Muscle of leg (tissue), 16 donors: ENCODE measurements at places on chromosomes 1 and 21.

DNA sequence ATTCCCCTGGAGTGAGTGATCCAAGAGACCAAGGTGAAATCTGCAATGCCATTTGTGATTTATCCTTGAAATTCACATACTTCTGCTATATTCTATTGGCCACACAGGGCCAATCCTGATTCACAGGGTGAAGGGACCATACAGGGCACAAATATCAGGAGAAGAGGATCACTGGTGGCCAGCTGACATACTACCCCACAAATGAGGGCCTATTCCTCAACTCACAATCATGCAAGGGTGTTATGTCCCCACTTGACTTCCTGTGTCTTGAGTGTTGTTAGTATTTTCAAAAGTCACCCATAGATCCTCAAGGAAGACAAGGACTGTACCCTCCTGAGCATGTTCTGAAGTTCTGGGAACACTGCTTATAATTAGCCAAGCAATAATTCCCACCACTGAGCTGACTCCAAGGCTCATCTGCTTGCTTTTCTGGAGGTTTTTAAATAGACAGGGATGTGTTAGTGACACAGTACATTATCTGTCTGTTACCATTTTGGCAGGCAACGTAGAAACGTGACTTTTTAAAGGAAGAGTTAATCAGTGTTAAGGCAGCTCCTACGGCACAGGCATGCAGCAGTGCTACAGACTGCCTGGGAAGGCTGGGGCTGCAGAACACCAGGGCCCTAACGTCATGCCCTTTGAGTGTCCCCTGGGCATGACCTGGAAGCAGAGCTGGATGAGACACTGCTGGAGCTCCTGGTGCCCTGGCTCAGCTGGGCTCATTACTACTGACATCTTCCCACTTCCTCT, 137.4 kb downstream of the FAM78B start:
- H3K27me3 ChIP-seq: no peaks in the 10 kb centered on the region
- peak; percentile 9 for DNase-seq
- H3K27ac ChIP-seq: no peak overlapping the region
- H3K36me3 ChIP-seq: no peaks in the 10 kb centered on the region
- peaks cover 16% of the 10 kb centered on the region for H3K4me1 ChIP-seq

GRCh38 chr21:29641635-29642550, 297.9 kb downstream of the GRIK1 start:
- no peak overlapping the region for H3K27ac ChIP-seq
- H3K27me3 ChIP-seq: no peaks in the 10 kb centered on the region
- peaks cover 7% of the 10 kb centered on the region for H3K4me1 ChIP-seq
- no peaks in the 10 kb centered on the region for H3K36me3 ChIP-seq
- no peak overlapping the region for H3K4me3 ChIP-seq
- no peak for DNase-seq

DNA sequence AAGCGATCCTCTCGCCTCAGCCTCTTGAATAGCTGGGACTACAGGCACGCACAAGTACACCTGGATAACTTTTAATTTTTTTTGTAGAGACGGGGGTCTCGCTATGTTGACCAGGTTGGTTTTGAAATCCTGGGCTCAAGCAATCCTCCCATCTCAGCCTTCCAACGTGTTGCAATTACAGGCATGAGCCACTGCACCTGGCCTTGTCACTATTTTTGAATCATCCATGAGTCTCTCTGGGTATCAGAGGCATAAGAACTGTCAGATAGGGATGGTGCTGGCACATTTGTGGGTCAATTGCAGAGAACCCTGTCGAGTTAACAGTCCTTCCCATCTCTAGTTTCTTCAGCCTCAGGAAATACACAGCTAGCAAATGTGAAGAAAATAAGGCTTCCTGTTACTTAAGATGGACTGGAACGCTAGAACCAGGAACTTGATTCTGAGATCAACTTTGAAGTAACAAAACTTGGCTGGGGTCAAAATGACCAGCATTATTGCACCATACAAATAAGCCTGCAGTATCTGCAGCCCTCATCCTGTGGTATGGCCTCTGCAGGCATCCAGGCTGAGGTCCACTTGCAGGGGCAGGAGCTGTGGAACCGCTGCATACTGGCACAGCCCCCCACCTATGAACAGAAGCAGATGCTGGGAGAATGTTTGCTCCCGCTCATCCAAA, 124.3 kb upstream of the GADD45A start:
- H3K4me3 ChIP-seq: no peak overlapping the region
- no peak for DNase-seq
- H3K4me1 ChIP-seq: peaks cover 21% of the 10 kb centered on the region
- H3K36me3 ChIP-seq: no peaks in the 10 kb centered on the region
- H3K27ac ChIP-seq: no peak overlapping the region
- H3K27me3 ChIP-seq: no peaks in the 10 kb centered on the region

- H3K36me3 ChIP-seq: peaks cover 23% of the 10 kb centered on the region
- H3K4me3 ChIP-seq: no peak overlapping the region
- H3K27me3 ChIP-seq: no peaks in the 10 kb centered on the region
- peak; percentile 74 for DNase-seq
Measured at GRCh38 chr1:115722221-115722620, 46.3 kb downstream of the CASQ2 start.

DNA sequence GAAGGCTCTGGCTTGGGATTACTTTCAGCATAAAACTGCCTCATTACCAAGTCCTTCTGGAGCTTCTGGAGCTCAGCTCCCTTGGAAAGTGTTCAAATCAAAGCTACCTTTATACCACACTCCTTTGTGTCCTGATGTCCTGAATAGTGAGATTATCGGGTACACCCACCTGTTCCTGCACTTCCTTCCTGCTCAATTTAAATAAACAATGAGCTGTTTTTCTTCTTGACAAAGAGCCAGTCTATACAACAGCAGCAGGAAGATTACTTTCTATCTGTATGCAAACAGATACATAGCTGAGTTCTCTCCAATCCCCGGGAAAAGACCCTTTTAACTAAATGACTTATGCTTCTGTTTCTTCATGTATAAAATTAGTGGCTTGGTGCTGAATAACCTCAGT, 258.0 kb upstream of the FMN2 start:
- H3K27ac ChIP-seq: peak overlapping the region; percentile 17
- no peak overlapping the region for H3K4me3 ChIP-seq
- H3K36me3 ChIP-seq: no peaks in the 10 kb centered on the region
- DNase-seq: peak; percentile 49
- peaks cover 9% of the 10 kb centered on the region for H3K4me1 ChIP-seq

- H3K36me3 ChIP-seq: no peaks in the 10 kb centered on the region
- H3K27me3 ChIP-seq: no peaks in the 10 kb centered on the region
- no peak for DNase-seq
- no peak overlapping the region for H3K4me3 ChIP-seq
- no peak overlapping the region for H3K27ac ChIP-seq
Measured at GRCh38 chr1:75273110-75273509, 138.9 kb downstream of the LHX8 start.

DNA sequence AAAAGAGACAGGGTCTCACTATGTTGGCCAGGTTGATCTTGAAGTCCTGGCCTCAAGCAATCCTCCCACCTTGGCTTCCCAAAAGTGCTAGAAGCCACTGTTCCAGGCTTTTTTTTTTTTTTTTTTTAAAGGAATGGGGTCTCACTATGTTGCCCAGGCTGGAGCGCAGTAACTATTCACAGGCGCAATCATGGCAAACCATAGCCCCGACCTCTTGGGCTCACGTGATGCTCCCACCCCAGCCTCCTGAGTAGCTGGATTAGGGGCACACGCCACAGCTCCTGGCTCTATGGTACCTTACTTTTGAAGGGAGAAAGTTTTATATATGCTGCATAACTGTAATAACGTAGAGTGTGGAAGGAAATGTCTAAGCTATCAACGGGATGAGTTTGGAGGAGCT, 5.7 kb upstream of the ATP13A2 start:
- H3K4me3 ChIP-seq: no peak overlapping the region
- no peak overlapping the region for H3K27ac ChIP-seq
- no peaks in the 10 kb centered on the region for H3K27me3 ChIP-seq
- peaks cover 43% of the 10 kb centered on the region for H3K36me3 ChIP-seq
- H3K4me1 ChIP-seq: peaks cover 6% of the 10 kb centered on the region

- H3K27me3 ChIP-seq: peaks cover 8% of the 10 kb centered on the region
- H3K36me3 ChIP-seq: no peaks in the 10 kb centered on the region
- no peak overlapping the region for H3K4me3 ChIP-seq
- H3K27ac ChIP-seq: no peak overlapping the region
- H3K4me1 ChIP-seq: peaks cover 4% of the 10 kb centered on the region
Measured at GRCh38 chr1:199747984-199748383, 279.5 kb upstream of the NR5A2 start.

GRCh38 chr21:37463083-37463801, 96.7 kb downstream of the DYRK1A start:
- no peak overlapping the region for H3K4me3 ChIP-seq
- H3K4me1 ChIP-seq: peaks cover 23% of the 10 kb centered on the region
- peak; percentile 43 for DNase-seq
- H3K27ac ChIP-seq: no peak overlapping the region
- no peaks in the 10 kb centered on the region for H3K27me3 ChIP-seq

DNA sequence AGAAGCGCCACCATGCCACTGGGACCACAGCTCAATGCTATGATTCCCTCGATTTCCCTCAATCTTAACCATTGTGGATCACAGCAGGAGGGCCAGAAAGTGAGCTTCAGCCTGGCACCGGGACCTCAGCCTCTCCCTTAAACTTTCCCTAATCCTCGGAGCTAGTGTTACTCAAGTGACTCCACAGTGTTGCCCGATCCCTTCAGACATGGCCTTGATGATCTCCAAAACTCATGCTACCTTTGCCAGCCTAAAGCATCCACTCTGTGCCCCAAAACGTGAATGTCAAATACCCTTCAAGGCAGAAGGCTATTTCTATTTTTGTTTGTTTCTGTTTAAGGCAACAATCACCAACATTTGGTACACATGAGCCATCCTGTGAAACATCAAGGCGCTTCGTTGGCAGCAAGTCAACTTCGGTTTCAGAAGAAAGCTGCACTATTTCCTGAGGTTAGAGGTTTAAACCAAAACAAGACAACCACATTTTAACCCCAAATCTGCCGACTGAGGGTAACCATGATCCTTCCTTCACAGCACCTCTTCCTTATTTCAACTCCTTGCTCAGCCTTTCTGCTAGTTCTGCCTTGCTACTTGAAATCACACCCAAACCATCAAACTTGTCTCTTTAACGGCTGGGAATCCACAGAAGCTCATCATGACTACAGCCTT, 94.4 kb upstream of the KRTAP19-8 start:
- DNase-seq: no peak
- no peaks in the 10 kb centered on the region for H3K27me3 ChIP-seq
- no peak overlapping the region for H3K27ac ChIP-seq
- no peak overlapping the region for H3K4me3 ChIP-seq
- H3K4me1 ChIP-seq: peaks cover 16% of the 10 kb centered on the region
- peaks cover 3% of the 10 kb centered on the region for H3K36me3 ChIP-seq

- H3K4me1 ChIP-seq: peaks cover 100% of the 10 kb centered on the region
- H3K36me3 ChIP-seq: peaks cover 76% of the 10 kb centered on the region
- DNase-seq: no peak
- no peaks in the 10 kb centered on the region for H3K27me3 ChIP-seq
Measured at GRCh38 chr1:27592931-27593677, 10.8 kb downstream of the AHDC1 start.

- H3K4me1 ChIP-seq: no peaks in the 10 kb centered on the region
- H3K27me3 ChIP-seq: no peaks in the 10 kb centered on the region
- H3K27ac ChIP-seq: no peak overlapping the region
- no peak overlapping the region for H3K4me3 ChIP-seq
Measured at GRCh38 chr1:101008229-101008834, 17.3 kb downstream of the DPH5 start.

DNA sequence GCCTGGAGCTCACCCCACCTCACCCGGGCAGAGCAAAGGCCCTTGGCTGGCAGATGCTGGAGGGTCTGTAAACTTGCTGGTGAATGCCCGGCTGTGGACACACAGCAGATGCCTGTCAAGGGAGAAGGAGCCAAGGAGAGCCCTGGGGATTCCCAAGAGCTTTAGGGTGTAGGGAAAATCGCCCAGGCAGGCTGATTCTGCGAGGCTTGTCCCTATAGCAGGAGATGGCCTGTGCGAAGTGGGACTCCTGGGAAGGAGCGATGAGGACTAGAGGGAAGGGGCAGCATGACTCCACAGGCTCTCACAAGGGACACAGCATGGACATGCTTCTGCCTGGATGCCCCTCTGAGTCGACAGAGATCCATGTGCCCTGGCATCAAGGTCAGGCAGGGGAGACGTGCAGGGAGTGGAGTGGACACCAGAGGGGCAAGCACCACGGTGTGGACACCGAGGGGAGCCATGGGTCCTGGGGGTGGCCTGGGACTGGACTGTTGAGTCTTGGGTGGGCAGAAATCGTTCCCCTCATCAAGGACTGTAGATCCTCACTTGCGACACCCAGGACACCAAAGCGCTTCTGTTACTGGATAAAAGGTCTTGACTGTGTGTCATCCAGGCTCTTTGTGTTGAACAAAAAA, 71.4 kb upstream of the ABCG1 start:
- no peak overlapping the region for H3K4me3 ChIP-seq
- H3K27ac ChIP-seq: no peak overlapping the region
- H3K36me3 ChIP-seq: no peaks in the 10 kb centered on the region
- no peak for DNase-seq
- no peaks in the 10 kb centered on the region for H3K27me3 ChIP-seq
- peaks cover 13% of the 10 kb centered on the region for H3K4me1 ChIP-seq

- H3K27me3 ChIP-seq: peaks cover 16% of the 10 kb centered on the region
- H3K4me1 ChIP-seq: peaks cover 30% of the 10 kb centered on the region
- H3K4me3 ChIP-seq: no peak overlapping the region
Measured at GRCh38 chr1:29504196-29504595, 267.9 kb downstream of the PTPRU start.

GRCh38 chr1:228500143-228500734, 13.1 kb downstream of the RNF187 start:
- H3K4me1 ChIP-seq: peaks cover 6% of the 10 kb centered on the region
- peaks cover 8% of the 10 kb centered on the region for H3K36me3 ChIP-seq
- no peak overlapping the region for H3K4me3 ChIP-seq
- peaks cover 1% of the 10 kb centered on the region for H3K27me3 ChIP-seq
- no peak overlapping the region for H3K27ac ChIP-seq

- H3K4me3 ChIP-seq: peak overlapping the region; percentile 14
- H3K36me3 ChIP-seq: no peaks in the 10 kb centered on the region
- peaks cover 17% of the 10 kb centered on the region for H3K4me1 ChIP-seq
- H3K27ac ChIP-seq: peak overlapping the region; percentile 72
Measured at GRCh38 chr1:165392634-165393571, 36.4 kb upstream of the LMX1A start.
